ENCODE measurements at places on chromosomes 2 and 18. TPM values are rescaled to one million over a fixed set of nuclear protein-coding genes. Genes with fewer than 3 reads are reported as not detected.

Gene CCL20
- not detected for total RNA-seq

- peaks cover 8% of the 10 kb centered on the region for H3K36me3 ChIP-seq
- H3K27me3 ChIP-seq, result no peaks in the 10 kb centered on the region
- H3K4me1 ChIP-seq, result peaks cover 28% of the 10 kb centered on the region
- DNase-seq, result peak; percentile 95
- peak within 1 kb of the TSS; percentile 99 for H3K4me3 ChIP-seq
- peak within 1 kb of the TSS; percentile 100 for H3K27ac ChIP-seq
Observed at GRCh38 chr2:61888267-61889055, at the start of gene CCT4. TSS of gene CCT4 (minus strand) at chr2:61888656. CDS start at chr2:61888507, 149 bp downstream.

DNA sequence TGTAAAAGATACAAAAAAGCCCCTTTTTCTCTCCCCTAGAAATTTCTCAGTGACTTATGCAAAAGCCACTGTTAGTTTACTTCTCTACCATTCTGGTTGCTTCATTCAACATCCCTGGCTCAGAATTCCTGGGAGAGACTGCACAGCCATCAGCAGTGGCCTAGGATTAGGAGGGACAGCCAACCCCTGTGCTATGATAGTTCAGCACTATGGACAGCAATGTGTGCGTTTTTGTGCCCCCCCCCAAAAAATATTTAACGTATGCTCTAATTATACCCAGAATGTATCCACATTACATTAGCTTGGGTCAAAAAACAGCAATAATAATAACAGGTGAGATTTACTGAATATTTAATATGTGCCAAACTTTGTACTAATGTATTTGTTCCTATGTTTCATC is 29.0 kb downstream of the OSR1 start:
- H3K27me3 ChIP-seq, result no peaks in the 10 kb centered on the region
- DNase-seq, result no peak
- no peaks in the 10 kb centered on the region for H3K36me3 ChIP-seq

DNA sequence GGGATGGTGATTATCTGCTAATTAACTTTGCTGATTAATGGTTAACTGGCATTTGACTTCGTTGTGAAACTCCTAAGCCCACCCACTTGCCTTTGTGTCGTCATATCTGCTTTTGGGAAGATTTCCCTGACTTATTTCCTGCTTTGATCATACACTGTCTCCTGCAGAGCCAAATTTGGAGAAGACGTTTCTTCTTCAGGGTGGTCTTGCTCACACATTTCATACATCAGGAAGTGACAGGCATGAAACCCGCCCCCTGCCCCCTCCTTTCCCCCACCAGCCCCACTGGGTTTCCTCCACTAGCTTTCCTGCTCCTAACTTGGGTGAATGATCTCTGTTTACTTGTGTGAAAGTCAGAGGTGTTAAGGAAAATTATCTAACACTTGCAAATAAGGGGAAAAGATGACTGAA is 300.1 kb downstream of the TSN start:
- peaks cover 11% of the 10 kb centered on the region for H3K36me3 ChIP-seq
- DNase-seq, result no peak
- H3K4me3 ChIP-seq, result no peak overlapping the region
- peaks cover 10% of the 10 kb centered on the region for H3K4me1 ChIP-seq
- H3K27ac ChIP-seq, result no peak overlapping the region
- no peaks in the 10 kb centered on the region for H3K27me3 ChIP-seq

All from neural crest cell (in vitro differentiated cells).